ENCODE measurements at places on chromosomes 1 and 21.

GRCh38 chr1:85311818-85312217 is 35.4 kb upstream of the BCL10 start:
- DNase-seq = no peak

- peak; percentile 99 for DNase-seq
Measured at GRCh38 chr1:226083302-226084101, 21.0 kb downstream of the H3-3A start.

DNA sequence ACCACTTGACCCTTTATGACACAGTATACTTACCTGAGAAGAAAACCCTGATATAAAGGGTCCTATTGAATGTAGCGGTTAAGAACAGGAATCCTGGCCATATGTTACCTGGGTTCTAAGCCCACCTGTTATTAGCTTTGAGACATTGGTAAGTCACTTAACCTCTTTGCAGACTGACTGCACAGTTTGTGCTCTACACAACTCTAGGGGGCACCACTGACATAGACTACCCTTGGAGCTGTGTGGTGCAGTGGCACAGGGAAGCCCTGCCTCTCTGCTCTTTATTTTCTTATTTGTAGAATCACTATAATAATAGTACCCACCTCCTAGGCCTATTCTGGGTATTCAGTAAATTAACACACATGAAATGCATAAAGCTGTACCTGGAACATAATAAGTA is 165.6 kb downstream of the C1orf94 start:
- DNase-seq = no peak

DNA sequence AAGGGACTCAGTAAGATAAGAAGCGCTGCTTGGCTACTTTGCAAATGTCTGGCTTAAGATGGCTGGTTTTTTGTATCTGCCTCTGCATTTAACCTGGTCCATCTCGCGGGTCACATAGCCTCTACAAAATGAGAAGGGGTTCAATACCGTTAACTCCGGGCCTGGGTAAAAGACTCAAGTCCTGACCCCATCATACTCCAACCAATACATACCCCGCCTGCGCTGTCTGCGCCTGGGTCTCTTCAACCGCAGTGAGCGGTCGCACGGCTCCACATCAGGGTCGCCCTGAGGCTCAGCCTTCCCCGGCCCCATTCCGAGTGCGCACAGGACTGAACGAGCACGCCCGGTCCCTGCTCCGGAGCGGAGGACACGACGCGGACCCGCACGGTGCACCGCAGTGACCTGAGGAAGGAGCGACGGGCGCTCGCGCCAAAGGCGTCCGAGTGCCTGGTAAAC is 558 bp upstream of the PGD start:
- peak; percentile 38 for DNase-seq

DNA sequence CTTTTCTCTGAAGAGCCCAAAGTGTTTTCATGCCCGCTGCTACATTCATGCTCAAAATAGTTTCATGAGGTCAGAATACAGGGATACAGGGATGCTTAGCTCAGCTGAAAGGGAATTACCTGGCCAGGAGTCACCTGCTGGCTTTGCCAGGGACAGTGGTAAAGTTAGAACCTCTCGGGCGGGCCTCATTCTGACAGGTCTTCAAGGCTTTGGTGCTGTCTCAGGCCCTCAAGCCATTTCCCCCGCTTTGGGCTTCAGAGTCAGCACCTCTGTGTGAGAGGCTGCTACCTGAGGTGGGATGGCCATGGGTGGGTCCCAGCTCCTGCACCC is 5.5 kb downstream of the RASSF5 start:
- DNase-seq = no peak

DNA sequence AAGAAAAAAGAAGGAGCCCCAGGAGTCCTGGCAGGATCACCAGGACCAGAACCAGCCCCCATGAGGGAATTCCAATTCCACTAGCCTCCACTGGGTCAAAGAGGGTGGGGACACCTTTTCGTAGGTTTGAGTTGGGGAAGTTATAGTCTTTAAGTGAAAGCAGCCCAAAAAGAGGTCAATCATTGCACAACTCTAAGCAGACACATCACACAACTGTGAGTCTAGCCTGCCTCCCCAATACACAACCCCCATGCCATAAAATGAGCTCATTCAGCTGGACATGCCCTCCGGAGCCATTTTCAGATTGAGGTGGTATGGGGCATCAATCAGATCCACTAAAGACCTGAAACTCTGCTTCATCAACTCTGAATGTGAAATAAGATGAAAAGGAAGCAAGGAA is 179.9 kb downstream of the NPHP4 start:
- DNase-seq = no peak

DNA sequence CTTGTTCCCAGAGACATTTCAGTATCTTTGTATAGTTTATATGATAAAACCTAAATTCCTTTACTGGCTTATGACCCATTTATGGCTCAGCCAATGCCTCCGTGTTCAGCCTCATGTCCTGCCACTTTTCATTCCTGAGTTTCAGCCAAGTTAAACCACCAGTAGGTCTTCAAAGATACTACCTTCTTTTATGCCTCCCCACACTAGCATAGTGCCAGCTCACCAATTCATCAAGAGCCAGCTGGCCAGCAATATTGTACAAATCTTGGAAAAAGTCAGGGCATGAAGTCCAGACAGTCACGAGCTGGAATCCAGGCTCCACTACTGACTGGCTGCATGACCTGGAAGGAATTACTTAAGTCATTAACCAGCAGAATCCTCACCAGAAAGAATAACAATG is 446.0 kb downstream of the GPATCH2 start:
- no peak for DNase-seq

DNA sequence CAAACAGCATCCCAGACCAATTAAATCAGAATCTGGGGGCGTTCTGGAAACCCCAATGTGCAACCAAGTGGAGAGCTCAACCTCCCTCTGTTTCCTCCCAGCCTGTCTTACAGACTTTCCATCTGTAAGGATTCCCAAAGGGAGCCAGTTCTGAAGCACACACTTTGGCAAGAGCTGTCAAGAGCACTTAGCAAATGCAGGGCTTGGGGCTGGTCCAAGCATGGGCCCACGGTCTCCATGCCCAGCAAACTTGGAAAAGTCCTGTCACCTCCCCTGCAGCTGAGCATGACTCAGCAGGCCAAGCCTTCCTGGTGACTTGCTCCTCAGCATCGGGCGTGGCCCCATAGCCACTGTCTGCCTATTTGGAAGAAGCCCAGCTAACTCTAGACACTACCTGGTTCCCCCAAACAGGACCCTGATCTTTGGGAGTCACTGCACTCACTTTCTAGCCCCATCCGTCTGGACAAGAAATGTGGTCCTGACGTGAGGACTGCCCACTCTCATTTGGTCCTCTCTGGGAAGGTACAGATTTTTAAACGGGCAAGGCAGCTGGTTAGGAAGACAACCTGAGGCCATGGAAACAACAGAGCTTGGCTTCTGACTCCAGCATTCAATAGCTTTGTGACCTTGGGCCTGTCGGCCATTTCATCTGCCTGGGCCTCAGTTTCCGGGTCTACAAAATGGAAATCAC is 16.9 kb downstream of the SLC2A1 start:
- DNase-seq = no peak

DNA sequence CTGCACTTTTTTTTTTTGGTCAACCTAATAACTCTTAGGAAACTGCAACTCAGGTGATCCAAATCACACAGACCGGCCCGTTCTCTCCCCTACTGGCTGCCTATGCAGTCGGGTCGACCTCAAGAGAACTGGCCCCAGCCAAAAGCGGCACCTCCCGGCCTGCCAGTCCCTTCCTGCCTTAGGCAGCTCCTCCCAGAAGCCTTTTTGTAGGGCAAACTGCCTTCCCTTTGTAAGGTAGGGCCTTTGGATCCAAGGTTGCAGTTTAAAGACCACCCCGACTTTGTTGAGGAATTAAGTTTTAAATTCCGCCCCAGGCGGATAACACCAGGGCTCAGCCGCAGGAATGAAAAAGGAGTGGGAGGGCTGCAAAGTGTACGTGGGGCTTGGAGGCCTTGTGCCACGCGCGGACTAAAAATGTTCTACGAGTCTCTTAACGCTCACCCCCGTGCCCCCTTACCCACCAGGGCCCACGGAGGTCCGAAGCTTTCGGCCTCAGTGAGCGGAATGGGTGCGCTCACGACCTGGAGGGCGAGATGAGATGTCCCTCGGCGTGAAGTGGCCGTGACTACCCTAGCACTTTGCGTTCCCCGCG is 642 bp upstream of the ST3GAL3 start:
- peak; percentile 28 for DNase-seq

DNA sequence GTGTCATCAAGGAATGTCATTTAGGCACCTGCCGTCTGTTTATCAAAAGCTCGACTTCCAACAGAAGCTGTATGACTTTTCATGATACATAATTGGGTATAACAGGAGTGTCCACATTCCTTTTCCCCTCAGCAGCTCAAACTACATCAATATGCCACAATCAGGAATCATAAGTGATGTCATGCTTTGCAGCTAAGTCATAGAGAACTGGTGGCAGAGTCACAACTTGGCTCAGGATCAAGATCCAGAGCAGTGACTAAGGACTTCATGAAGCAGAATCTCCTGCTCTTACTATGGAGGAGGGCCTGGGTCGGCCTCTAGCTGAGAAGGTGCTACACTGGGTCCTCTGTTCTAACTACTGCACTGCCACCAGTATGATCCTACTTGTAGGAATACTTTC is 36.5 kb upstream of the AGBL4 start:
- DNase-seq = no peak

DNA sequence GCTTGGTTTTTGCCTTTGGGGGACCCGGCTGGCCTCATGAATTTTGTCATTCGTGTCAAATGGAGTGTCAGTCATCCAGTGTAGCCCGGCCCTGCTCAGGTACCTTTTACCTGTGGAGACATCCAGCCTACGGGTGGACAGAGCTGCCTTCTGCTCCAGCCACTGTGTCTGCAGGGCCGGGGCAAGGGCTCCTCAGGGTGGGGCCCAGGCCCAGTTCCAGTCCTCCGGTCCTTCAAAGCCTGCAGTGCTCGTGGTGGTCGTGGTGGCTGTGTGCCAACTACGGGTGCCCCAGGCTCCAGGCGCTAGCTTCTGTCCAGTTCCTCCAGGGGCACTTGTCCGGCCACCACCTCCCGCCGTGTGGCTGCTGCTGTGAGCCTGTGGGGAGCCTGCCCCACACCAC is 54.8 kb downstream of the TRIM11 start:
- DNase-seq = no peak

GRCh38 chr21:25494804-25495203 is 112.5 kb downstream of the MRPL39 start:
- DNase-seq = no peak

DNA sequence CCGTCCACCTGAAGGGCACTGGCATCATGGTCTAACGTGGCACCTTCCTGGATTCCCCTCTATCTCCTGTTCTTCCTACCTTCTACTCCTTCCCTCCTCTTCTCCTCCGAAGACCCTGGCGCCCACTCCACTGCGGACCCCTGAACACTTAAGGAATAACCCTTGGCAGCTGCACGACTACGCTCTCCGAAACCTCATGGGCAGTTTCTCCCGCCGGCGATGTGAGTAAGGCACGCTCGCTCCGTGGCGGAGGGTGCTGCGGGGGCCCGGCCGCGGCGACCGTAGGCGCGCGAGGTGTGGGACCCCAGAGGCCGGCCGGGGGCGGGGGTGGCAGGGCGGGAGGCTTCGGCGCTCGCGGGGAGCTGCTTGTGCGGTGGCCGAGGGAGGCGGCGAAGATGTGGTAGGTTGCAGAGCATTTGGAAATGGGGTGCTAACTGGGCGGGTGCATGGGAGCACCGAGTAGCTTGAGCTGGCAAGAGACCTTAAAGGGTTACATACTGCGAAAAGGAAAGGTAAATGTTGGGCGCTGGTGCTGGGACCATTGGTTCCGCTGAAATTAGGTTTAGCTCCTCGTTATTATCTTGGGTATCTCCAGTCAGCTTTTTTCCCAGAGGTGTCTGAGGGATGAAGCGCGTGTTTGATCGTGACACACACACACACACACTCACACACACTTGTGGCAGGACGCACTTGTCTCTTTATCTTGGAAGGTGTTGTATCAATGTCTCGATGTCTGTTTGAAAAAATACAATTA is 876 bp downstream of the LRRC7 start:
- peak; percentile 23 for DNase-seq

- no peak for DNase-seq
Measured at GRCh38 chr1:36918604-36919003, 115.7 kb downstream of the GRIK3 start.

GRCh38 chr1:207861442-207862177 is 49.3 kb downstream of the CD34 start:
- DNase-seq = no peak

GRCh38 chr21:21898801-21899200 is 900.6 kb downstream of the NCAM2 start:
- DNase-seq = no peak
